ENCODE measurements at places on chromosomes 3 and 15. TPM values are rescaled to one million over a fixed set of nuclear protein-coding genes. Genes with fewer than 3 reads are reported as not detected.

TMPRSS7 gene
- not detected for total RNA-seq

LINGO1 gene
- total RNA-seq = 3.9 TPM

HYAL3 gene
- total RNA-seq = 2.0 TPM

HHLA2 gene
- total RNA-seq = 5.1 TPM

GRCh38 chr3:133457465-133458067 lies 57.7 kb downstream of the BFSP2 start:
- H3K36me3 ChIP-seq = no peaks in the 10 kb centered on the region
- H3K4me3 ChIP-seq = no peak overlapping the region
- no peaks in the 10 kb centered on the region for H3K4me1 ChIP-seq
- no peak for DNase-seq
- H3K27me3 ChIP-seq = no peaks in the 10 kb centered on the region

DNA sequence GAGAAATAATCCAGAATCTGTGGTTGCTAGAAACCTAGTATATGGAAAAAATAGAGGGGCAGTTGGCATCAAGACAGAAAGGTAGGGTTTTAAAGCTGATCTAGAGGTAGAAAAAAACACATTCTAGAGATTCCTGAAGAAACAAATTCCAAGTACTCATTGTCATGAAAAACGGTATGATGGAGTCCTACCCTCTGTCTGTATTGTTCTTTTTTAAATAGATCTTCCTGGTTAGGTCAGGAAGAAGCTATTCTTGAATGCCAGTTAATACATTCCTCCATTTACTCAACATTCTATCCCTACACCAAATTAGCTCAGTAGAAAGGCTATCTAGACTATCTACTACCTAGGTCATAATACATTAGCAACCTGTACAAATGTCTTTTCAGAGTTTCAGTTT lies 364.7 kb downstream of the FHIT start:
- H3K27me3 ChIP-seq = no peaks in the 10 kb centered on the region
- H3K4me1 ChIP-seq = peaks cover 2% of the 10 kb centered on the region
- H3K36me3 ChIP-seq = no peaks in the 10 kb centered on the region
- no peak for DNase-seq

DNA sequence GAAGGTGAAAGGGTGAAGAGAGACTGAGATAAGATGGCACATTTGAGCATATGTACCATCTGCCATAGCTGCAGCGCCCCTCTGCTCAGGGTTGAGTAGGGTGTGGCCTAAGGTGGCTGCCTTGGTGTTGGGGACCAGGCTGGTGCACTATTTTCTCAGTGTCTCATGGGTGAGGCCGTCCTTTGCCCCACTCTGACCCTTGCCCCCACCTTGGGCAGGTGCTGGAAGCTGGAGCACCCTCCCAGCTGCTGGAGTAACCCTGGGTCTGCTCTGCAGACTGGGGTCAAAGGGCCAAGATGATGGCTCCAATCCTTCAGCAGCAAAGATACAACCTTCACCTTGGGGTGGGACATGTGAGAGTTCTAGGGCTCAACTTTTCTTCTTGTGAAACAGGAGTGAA lies 69.2 kb downstream of the DAPK2 start:
- H3K4me1 ChIP-seq = peaks cover 2% of the 10 kb centered on the region
- H3K4me3 ChIP-seq = no peak overlapping the region
- no peaks in the 10 kb centered on the region for H3K36me3 ChIP-seq
- H3K27me3 ChIP-seq = no peaks in the 10 kb centered on the region
- no peak for DNase-seq
- H3K27ac ChIP-seq = no peak overlapping the region

DNA sequence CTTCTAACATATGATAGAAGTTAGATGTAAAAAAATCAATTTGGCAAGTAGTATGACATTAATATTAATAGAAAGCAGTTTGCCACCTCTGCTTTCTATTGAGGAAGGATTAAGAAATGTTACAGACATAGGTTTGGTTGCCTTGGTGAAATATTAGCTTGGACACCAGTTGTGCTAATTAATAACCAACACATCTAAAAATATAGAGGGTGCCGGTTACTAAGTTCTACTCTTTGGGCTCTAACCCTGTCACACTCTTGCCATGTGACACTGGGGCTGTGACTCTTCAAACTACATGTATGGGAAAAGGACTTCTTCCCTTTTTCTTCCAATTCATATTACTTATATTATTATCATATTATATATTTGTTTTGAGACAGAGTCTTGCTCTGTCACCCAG lies 64.4 kb downstream of the TRIM71 start:
- peaks cover 9% of the 10 kb centered on the region for H3K4me1 ChIP-seq
- no peak for DNase-seq
- H3K36me3 ChIP-seq = no peaks in the 10 kb centered on the region
- H3K27me3 ChIP-seq = no peaks in the 10 kb centered on the region

DNA sequence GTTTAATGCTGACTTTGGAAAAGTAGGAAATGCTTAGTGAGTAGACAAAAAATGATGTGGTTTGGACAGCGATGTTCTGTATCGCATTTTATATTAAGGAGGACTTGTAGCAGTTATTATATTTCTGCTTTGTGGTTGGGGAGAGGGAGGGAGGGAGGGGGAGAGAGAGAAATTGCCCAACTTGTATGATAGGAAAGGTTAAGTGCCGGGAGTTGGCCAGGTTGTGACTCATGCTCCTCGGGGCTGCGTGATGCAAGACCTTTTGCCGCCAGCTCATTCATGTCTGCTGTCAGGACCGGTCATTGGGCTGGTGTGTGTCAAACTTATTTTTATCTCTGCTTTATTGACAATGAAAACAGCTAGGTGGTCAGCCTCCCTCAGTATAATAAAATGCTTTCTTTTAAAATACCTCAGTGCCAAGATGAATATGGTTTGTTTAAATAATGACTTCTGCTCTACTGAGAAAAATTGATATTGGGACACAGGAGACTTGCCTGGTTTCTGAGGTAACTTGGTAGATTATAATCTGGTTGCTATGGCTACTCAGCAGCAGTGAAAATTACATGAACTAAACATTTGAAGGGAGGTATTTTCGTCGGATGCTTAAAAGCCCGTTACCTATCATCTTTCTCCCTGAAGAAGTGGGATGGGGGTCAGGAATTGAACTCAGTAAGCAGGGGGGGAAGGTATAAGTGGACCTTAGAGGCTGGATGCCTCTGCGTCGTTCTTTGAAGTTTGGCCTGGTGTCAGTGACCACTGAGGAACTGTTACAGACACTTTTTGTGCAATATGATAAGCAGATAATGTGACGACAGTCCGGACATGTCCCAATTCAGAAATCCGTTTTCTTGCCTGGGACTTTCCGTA lies 90.7 kb downstream of the FNDC3B start:
- no peak overlapping the region for H3K4me3 ChIP-seq
- peak; percentile 63 for DNase-seq
- H3K36me3 ChIP-seq = no peaks in the 10 kb centered on the region

- H3K4me3 ChIP-seq = no peak overlapping the region
- H3K36me3 ChIP-seq = no peaks in the 10 kb centered on the region
- no peak overlapping the region for H3K27ac ChIP-seq
- H3K27me3 ChIP-seq = no peaks in the 10 kb centered on the region
- DNase-seq = no peak
Measured at GRCh38 chr3:74814181-74814580, 199.7 kb upstream of the CNTN3 start.

DNA sequence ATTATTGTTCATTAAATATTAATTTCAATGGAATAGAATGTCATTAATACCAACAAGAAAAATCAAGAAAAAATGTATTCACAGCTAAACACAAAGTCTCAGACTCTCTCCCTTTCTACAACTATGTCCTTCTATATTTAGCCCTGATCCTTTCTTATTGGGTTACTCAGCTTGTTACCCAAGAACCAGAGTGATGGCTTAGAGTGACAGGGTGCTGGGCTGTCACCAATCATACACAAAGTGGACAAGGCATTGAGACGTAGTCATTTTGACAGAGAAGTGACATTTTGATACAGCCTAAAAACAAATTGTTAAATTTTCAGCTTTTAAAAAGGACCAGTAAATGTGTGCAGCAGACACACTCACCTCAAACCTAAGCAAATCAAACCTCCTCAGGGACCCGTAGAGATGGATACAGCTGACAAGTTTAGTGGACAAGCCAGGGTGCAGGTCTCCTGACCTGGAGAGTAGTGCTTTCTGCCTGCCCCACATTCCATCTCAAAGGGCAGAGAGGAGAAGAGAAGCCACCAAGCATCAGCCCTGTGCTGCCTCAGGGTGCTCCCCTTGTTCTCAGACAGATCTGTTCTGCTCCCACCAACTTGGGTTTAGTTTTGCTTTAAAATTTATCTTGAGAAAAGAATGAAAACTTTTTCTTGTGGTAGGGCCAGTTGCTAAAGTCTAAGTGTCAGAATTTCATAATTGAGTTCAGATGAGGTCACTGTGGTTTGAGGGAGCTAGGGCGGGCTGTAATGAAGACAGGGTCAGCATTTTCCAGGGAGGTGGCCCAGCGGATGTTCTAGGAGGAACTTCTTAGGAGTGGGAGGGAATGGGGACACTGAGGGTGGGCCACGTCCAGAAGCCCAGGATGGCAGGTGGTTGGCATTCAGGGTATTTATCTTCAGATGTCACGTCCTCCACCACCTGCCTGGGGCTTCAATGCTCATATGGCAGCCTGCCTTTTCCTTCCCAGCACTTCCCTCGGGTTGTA lies 136.5 kb upstream of the TBL1XR1 start:
- peaks cover 7% of the 10 kb centered on the region for H3K4me1 ChIP-seq
- H3K4me3 ChIP-seq = no peak overlapping the region
- no peak overlapping the region for H3K27ac ChIP-seq

DNA sequence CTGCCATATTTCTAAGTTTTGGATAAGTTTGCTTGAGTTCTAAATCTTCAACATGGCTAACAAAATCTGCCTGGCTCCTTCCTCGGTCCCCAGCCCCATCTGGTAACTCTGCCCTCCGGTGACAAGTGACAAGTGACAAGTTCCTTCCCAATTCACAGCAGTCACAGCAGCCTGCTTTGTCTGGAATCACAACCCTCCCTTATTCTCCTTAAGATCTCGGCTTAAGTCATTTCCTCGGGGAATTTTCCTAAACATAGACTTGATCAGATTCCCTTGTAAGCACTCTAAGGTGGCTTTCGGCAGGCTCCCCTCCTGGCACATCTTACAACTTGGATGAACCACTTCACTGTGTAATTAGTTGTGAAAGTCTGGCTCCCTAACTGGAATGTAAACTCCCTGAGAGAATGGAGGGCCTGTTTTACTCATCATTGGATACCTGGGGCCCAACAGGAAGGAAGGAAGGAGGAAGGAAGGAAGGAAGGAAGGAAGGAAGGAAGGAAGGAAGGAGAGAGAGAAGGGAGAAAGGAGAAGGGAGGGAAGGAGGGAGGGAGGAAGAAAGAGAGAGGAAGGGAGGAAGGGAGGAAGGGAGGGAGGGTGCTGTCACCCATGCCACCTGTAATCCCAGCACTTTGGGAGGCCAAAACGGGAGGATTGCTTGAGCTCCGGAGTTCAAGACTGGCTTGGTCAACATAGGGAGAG lies 126.4 kb downstream of the SHQ1 start:
- H3K36me3 ChIP-seq = no peaks in the 10 kb centered on the region
- no peak for DNase-seq
- no peak overlapping the region for H3K4me3 ChIP-seq

GRCh38 chr3:197305854-197306253 lies 7.4 kb upstream of the DLG1 start:
- H3K4me1 ChIP-seq = peaks cover 7% of the 10 kb centered on the region
- no peaks in the 10 kb centered on the region for H3K36me3 ChIP-seq
- H3K27me3 ChIP-seq = no peaks in the 10 kb centered on the region
- no peak overlapping the region for H3K4me3 ChIP-seq

DNA sequence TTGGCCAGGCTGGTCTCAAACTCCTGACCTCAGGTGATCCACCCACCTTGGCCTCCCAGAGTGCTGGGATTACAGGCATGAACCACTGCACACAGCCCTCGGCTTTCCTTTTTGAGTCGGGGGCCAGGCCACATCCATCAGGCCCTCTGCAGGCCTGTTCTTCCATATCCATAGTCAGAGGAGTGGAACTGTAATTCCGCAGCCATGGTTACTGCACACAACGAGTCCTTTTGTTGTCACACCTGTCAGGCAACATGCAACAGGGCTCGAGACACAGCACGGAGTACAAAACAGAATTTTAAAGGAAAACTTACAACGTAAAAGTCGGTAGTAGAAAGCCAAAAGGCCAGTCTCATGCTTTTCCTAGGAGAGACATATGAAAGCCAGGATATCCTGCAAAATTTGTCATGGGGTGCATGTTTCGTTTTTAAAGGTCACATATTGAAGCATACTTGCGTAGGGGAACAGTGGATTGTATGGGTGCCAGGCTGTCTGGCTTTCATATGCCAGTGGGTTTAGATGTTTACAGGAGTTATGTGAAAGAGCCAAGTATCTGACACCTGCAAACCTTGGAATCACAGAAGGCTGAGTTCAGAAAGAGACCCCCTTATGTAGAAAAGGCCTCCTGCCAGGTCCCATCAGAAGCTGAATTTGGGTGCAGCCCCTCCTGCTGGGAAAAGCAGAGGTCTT lies 63.2 kb upstream of the LPP start:
- no peaks in the 10 kb centered on the region for H3K27me3 ChIP-seq
- DNase-seq = no peak
- H3K4me1 ChIP-seq = no peaks in the 10 kb centered on the region
- no peaks in the 10 kb centered on the region for H3K36me3 ChIP-seq
- H3K4me3 ChIP-seq = no peak overlapping the region

DNA sequence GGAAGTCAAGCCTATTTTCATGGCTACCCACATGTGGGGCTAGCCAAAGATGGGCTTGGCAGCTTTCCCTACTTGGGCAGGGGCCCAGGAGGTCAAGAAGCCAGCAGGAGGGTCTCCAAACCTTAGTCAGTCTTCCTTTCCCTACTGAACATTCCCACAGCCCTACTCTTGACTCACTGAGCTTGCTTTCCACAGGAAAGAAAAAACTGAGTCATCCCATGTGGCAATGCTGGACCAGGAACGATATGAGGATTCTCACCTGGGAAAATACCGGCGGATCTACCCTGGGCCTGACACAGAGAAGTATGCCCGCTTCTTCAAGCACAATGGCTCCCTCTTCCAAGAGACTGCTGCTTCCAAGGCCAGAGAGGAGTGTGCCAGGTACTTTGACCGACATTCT lies 3.7 kb upstream of the NGRN start:
- H3K36me3 ChIP-seq = no peaks in the 10 kb centered on the region
- H3K4me3 ChIP-seq = no peak overlapping the region
- H3K4me1 ChIP-seq = peaks cover 11% of the 10 kb centered on the region
- DNase-seq = no peak

DNA sequence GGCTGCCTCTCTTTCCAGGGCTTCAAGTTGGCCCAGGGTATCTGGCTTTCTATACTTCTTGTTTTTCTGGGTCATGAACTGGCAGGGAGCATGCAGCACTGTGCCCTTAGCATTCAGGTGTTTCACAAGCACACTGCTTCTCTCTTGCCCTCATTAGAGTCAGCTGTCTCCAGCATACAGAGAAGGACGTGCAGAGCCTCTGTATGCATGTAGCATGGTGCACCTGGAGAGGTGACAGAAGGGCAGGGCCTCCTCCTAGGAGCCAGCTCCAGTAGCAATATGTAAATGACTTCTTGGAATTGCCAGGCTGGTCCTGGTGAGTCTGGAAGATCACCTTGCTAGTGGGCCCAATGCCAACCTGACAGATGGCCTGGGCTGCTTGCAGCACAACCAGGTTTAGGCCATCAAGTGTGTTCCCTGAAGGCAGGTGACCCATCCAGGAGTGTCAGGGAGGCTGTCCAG lies 44.8 kb upstream of the ATP2C1 start:
- no peaks in the 10 kb centered on the region for H3K27me3 ChIP-seq
- peaks cover 6% of the 10 kb centered on the region for H3K4me1 ChIP-seq
- peak; percentile 20 for DNase-seq
- no peaks in the 10 kb centered on the region for H3K36me3 ChIP-seq
- H3K27ac ChIP-seq = peak overlapping the region; percentile 75

GRCh38 chr3:125957674-125958510 lies 11.1 kb upstream of the ROPN1B start:
- DNase-seq = peak; percentile 37
- H3K27ac ChIP-seq = no peak overlapping the region
- no peaks in the 10 kb centered on the region for H3K4me1 ChIP-seq
- no peaks in the 10 kb centered on the region for H3K36me3 ChIP-seq
- H3K27me3 ChIP-seq = no peaks in the 10 kb centered on the region
